ENCODE measurements at places on chromosomes 16 and 17.

DNA sequence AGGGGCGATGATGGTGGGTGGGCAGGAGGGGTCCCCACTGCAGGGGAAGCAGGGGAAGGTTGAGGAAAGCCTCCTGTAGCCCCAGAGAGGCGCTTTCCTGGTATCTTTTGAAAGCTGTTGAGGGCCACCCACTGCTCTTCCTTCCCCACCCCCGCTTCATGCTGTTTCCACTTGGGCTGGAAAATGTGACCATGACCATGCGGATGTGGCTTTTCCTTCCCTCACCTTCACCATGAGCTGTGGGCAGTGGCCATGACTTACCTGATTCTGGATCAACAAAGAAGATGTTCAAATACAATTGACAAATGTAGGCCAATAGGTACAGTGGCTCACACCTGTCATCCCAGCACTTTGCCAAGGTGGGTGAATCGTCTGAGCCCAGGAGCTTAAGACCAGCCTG is 13.8 kb downstream of the MVP start:
- no peak for DNase-seq

DNA sequence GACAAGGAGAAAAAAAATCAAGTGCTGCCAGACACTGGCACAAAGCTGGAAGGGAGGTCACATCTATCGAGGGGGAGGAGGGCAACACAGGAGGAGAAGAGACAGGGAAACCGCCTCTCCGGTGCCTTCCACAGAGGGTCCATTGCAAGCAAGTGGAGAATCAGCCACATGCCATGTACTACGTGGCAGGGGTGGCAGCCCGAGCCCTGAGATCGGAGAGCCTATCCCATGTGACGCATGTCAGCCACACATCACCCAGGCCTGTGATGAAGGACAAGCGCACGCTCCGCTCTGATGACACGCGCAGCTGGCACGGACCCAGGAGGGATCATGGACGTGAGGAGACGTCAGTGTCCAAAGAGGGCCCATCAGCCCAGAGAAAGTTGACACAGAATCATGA is 30.1 kb downstream of the ADCY9 start:
- DNase-seq, result no peak

GRCh38 chr16:68839831-68840230 is 3.5 kb upstream of the TANGO6 start:
- DNase-seq, result no peak

DNA sequence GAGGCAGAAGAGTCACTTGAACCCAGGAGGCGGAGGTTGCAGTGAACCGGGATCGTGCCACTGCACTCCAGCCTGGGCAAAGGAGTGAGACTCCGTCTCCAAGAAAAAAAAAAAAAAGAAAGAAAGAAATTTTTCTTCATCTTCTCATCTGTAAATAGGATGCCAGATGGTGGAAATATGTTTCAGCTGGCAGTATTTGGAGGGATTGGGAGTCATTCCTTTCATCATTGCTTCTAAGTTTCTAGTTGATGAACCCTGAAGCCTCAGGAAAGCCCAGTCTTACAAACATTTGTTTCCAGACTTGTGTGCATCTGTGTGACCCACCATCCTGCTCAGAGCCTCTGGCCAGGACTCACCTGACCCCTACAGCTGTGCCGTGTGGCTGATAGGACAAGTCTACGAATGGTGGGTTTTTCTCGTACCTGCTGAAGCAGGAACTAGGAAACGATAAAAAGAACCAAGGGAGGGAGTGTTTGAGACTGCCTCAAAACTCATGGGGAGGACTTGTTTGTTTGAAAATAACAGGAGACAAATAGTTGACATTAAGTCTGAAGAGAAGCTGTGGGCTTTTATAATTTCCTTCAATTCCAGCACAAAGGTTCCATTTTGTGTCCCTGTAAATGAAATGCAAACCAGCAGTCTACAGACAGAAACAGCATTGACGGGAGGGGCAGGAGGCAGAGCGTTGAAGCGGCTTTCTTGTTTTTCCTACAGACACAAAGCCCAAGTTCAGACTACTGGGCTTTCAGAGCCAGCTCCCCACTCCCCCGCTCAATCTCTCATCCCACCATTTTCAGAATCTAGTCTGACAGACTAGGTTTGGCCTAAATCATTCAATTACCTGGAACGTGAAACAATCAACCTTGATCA is 24.9 kb downstream of the CDRT4 start:
- no peak for DNase-seq

- DNase-seq, result no peak
Observed at GRCh38 chr16:57041182-57042156, 50.9 kb upstream of the CPNE2 start.

- DNase-seq, result no peak
Observed at GRCh38 chr16:88533381-88533917, 36.8 kb upstream of the ZC3H18 start.

- no peak for DNase-seq
Observed at GRCh38 chr17:16444258-16444886, 29.0 kb downstream of the TRPV2 start.
